Bladder microvascular endothelial cell (primary cell): ENCODE measurements at places on chromosomes 7 and 10. TPM values are rescaled to one million over a fixed set of nuclear protein-coding genes. Genes with fewer than 3 reads are reported as not detected.

PROSER2 gene
- total RNA-seq: 3.9 and 8.0 TPM in 2 replicates

NUTM2A gene
- 0.16 and 0.44 TPM in 2 replicates for total RNA-seq

RBM20 gene
- total RNA-seq: 4.0 TPM in 1 of 2 replicates, not detected in the other

GTF2IRD1 gene
- total RNA-seq: 3.1 and 6.9 TPM in 2 replicates

CFAP58 gene
- 0.65 and 0.69 TPM in 2 replicates for total RNA-seq

GIMAP8 gene
- total RNA-seq: 74.8 and 102 TPM in 2 replicates

KIF11 gene
- 14.5 and 17.6 TPM in 2 replicates for total RNA-seq

ANXA8 gene
- total RNA-seq: not detected in 2 replicates

PNLIPRP2 gene
- total RNA-seq: not detected in 2 replicates

KIAA1549 gene
- 1.1 and 6.0 TPM in 2 replicates for total RNA-seq

ATP6V0E2 gene
- total RNA-seq: 7.6 and 11.3 TPM in 2 replicates

C10orf53 gene
- not detected in 2 replicates for total RNA-seq

MRLN gene
- not detected in 2 replicates for total RNA-seq

NPSR1 gene
- not detected in 2 replicates for total RNA-seq

ELMO1 gene
- 44.5 and 72.2 TPM in 2 replicates for total RNA-seq

TSPAN33 gene
- under 0.01 TPM in 1 of 2 replicates, not detected in the other for total RNA-seq

ADRA2A gene
- total RNA-seq: 0.06 and 0.16 TPM in 2 replicates

PIK3AP1 gene
- 0.13 TPM in 1 of 2 replicates, not detected in the other for total RNA-seq

PRTFDC1 gene
- 5.7 and 9.1 TPM in 2 replicates for total RNA-seq
